RWPE2 (cell line): ENCODE measurements at places on chromosomes 16 and 17.

- H3K27ac ChIP-seq, result no peak overlapping the region
- H3K27me3 ChIP-seq, result no peaks in the 10 kb centered on the region
- no peak for DNase-seq
- H3K36me3 ChIP-seq, result no peaks in the 10 kb centered on the region
- peaks cover 22% of the 10 kb centered on the region for H3K4me1 ChIP-seq
Measured at GRCh38 chr17:11950771-11951519, 46.3 kb downstream of the ZNF18 start.

DNA sequence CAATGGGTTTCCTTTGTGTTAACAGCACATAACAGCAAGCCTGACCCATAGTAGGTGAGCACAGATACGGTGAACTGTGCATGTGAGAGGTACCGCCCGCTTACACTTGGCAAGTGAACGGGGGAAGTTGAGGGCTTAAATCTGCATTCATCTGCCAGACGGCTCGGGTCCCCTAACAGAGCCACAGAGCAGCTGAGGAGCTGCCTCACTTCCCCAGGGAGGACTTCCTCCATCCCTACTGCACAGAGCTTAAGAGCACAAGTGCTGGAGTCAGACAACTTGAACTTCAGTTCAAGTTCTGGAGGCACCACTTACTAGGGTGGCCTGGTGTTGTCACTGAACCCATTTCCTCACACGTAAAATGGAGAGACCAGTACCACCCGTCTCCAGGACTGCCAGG, 13.4 kb downstream of the RAB5C start:
- no peak overlapping the region for H3K27ac ChIP-seq
- H3K27me3 ChIP-seq, result no peaks in the 10 kb centered on the region
- no peak for DNase-seq
- peaks cover under 1% of the 10 kb centered on the region for H3K4me1 ChIP-seq

DNA sequence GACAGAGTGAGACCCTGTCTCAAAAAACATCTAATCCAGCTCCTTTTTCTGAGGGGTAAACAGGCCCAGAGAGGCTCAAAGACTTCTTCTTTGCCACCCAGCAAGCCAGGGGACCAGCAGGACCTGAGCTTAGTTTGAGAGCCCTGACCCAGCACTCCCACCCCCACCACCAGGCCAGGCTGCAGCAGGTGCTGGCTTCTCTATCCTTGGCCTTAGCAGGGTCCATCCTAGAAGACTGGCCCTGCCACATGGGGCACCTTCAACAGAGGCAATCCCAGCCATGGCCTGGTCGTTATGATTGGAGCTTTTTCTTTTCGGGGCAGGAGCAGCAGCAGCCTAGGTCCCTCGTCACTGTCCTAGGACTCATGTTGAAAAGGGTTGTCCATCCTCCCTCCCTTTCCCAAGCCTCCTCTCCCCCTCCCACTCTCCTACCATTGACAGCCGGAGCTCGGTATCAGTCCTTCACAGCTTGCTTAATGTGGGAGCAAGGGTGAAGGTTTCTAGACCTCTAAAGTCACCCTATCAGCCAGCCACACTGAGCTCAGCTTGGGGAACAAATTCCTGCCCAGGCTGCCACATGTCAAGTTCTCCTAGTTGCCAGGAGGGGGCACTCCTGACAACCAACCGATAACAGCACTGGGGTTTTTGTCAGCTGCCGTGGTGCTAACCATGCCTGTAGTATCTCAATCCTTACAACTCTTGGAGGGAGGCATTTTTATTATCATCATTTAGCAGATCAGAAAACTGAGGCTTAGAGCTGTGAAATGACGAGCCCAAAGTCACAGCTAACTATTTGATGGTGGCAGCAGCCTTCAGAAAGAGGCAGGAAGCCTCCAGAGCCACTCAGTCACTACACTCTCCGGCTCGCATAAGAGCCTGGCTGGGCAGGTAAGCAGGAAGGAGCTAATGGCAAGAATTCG, 11.2 kb downstream of the MRPL27 start:
- no peaks in the 10 kb centered on the region for H3K27me3 ChIP-seq
- peaks cover 31% of the 10 kb centered on the region for H3K36me3 ChIP-seq
- H3K4me3 ChIP-seq, result no peak overlapping the region
- no peaks in the 10 kb centered on the region for H3K4me1 ChIP-seq

- no peak for DNase-seq
- peaks cover 14% of the 10 kb centered on the region for H3K4me1 ChIP-seq
- H3K27ac ChIP-seq, result peak overlapping the region; percentile 51
- H3K36me3 ChIP-seq, result no peaks in the 10 kb centered on the region
Measured at GRCh38 chr16:66206363-66206762, 160.1 kb upstream of the CDH5 start.

GRCh38 chr17:16255481-16255921, 38.5 kb downstream of the PIGL start:
- H3K4me1 ChIP-seq, result peaks cover 2% of the 10 kb centered on the region
- no peak overlapping the region for H3K4me3 ChIP-seq
- H3K36me3 ChIP-seq, result no peaks in the 10 kb centered on the region
- DNase-seq, result no peak
- H3K27me3 ChIP-seq, result no peaks in the 10 kb centered on the region
- H3K27ac ChIP-seq, result no peak overlapping the region

- DNase-seq, result no peak
- no peak overlapping the region for H3K4me3 ChIP-seq
- no peaks in the 10 kb centered on the region for H3K27me3 ChIP-seq
- no peak overlapping the region for H3K27ac ChIP-seq
- peaks cover 5% of the 10 kb centered on the region for H3K4me1 ChIP-seq
Measured at GRCh38 chr16:12020009-12020408, 43.5 kb downstream of the SNX29 start.

GRCh38 chr17:6104956-6105648, 34.9 kb downstream of the WSCD1 start:
- no peaks in the 10 kb centered on the region for H3K4me1 ChIP-seq
- H3K36me3 ChIP-seq, result no peaks in the 10 kb centered on the region
- H3K27ac ChIP-seq, result no peak overlapping the region
- DNase-seq, result peak; percentile 29

DNA sequence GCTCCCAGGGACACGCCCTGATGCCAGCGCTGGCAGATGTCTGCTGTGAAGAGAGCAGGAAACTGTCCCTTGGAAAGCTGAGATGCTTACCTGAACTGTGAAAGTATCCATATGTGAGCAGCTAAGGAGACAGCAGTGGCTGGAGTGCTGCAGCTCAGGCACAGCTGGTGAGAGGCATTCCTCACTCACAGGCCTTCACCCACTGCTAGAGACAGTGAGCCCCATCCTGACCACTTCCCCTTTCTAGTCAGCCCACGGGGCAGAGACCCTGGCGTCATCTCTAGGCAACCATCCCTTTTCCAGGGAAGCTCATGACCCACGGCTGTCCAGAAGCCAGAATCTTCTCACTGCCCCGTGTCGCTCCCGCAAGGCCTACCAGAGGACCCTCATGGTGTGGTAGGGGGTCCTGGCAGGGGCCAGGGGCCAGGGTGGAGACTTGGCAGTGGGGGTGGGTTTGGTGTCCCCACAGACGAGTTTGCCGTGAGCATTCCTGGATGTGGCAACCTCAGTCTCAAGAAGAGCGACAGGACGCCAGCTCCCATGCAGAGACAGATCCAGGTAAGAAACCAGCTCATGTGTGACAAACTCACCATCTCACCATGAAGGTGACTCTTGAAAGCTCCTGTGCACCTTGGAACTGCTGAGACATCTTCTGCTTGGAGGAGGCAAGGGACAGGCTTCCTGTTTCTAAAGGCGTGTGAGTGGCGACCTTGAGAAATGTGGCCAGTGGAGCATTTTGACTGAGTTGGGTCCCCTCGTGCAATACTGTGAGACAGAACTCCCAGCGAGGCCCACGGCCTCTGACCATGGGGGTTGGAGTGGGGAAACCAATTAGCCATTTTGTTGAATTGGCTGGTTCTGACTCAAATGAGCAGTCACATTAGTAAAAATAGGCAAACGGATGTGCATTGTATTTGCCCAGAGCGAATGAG, at the start of gene SCIMP:
Gene SCIMP (minus strand): TSS at position 216 of the 932 bp plus-strand sequence. CDS start 105 bp downstream, at position 111.
- no peaks in the 10 kb centered on the region for H3K4me1 ChIP-seq
- DNase-seq, result no peak
- H3K4me3 ChIP-seq, result no peak within 1 kb of the TSS
- no peaks in the 10 kb centered on the region for H3K27me3 ChIP-seq
- H3K27ac ChIP-seq, result no peak within 1 kb of the TSS

GRCh38 chr16:86791287-86792035, 213.1 kb downstream of the FOXL1 start:
- H3K27ac ChIP-seq, result no peak overlapping the region
- H3K4me1 ChIP-seq, result no peaks in the 10 kb centered on the region
- H3K36me3 ChIP-seq, result no peaks in the 10 kb centered on the region
- H3K4me3 ChIP-seq, result no peak overlapping the region
- DNase-seq, result no peak

GRCh38 chr16:87141402-87141801, 175.8 kb downstream of the C16orf95 start:
- no peak overlapping the region for H3K27ac ChIP-seq
- H3K27me3 ChIP-seq, result no peaks in the 10 kb centered on the region
- no peaks in the 10 kb centered on the region for H3K36me3 ChIP-seq
- no peak for DNase-seq
- peaks cover 3% of the 10 kb centered on the region for H3K4me1 ChIP-seq

- no peaks in the 10 kb centered on the region for H3K27me3 ChIP-seq
- no peak for DNase-seq
- H3K36me3 ChIP-seq, result peaks cover 49% of the 10 kb centered on the region
- H3K4me3 ChIP-seq, result no peak overlapping the region
Measured at GRCh38 chr17:46072998-46073397, 73.9 kb downstream of the STH start.

DNA sequence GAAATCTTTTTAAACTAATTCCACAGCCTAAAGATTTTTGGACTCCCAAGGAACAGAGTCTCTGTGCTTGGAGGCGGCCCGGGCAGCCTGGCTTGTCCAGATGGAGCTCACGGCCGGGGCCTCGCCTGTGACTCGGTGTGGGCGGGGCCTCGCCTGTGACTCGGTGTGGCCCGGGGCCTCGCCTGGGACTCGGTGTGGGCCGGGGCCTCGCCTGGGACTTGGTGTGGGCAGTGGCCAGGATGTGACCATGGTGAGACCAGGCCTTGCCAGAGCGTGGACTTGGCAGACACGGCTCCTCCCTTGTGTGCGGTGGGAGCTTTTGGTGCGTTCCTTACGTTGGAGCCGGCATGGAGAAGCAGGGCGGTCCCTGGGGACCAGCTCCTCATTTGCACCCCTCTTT, 92.3 kb downstream of the METRNL start:
- DNase-seq, result peak; percentile 49
- no peak overlapping the region for H3K27ac ChIP-seq
- no peaks in the 10 kb centered on the region for H3K36me3 ChIP-seq
- no peaks in the 10 kb centered on the region for H3K27me3 ChIP-seq
- no peak overlapping the region for H3K4me3 ChIP-seq

GRCh38 chr16:69497876-69498596, 67.7 kb upstream of the NFAT5 start:
- H3K36me3 ChIP-seq, result no peaks in the 10 kb centered on the region
- H3K4me3 ChIP-seq, result no peak overlapping the region
- H3K27me3 ChIP-seq, result no peaks in the 10 kb centered on the region
- no peaks in the 10 kb centered on the region for H3K4me1 ChIP-seq

GRCh38 chr16:50835358-50836060, 93.6 kb downstream of the CYLD start:
- H3K27me3 ChIP-seq, result no peaks in the 10 kb centered on the region
- peaks cover 5% of the 10 kb centered on the region for H3K4me1 ChIP-seq
- no peak overlapping the region for H3K27ac ChIP-seq
- H3K4me3 ChIP-seq, result no peak overlapping the region
- H3K36me3 ChIP-seq, result no peaks in the 10 kb centered on the region
- no peak for DNase-seq

DNA sequence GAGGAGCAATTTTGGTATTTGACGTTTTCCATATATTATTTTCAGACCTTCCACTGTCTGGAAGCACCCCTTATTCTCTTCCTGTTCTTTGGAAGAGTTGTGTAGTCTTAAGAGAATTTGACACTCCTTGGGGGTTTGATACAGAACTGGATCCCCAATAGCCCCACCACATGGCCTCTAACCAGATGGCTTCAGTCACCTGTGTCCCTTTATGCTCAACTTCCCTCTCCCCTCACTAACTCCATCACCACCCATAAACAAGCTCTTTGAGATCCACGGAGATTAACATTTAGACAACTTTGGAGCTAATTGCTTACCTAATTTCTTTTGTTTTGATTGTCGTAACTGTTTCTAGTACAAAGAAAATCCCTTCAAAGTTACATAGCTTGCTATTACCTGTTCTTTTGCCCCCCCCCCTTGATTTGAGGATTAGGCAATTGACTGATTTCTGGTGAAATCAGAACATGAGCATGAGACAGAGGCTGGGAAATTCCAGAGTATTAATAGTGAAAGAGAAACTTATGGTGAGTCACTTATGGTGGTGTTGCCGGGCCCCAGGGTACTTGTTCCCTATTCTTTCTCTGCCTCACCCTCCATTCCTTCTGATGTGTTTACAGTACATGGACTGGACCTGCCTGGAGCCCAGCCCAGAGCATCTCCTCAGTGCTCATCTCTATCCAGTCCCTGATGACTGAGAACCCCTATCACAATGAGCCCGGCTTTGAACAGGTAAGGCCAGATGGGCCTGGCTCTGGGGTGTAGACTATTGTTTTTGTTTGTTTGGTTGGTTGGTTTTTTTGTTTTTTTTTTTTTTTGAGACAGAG, 7.5 kb downstream of the UBE2Z start:
- peak; percentile 86 for DNase-seq
- peak overlapping the region; percentile 70 for H3K27ac ChIP-seq
- peaks cover 98% of the 10 kb centered on the region for H3K36me3 ChIP-seq
- H3K27me3 ChIP-seq, result no peaks in the 10 kb centered on the region
- H3K4me1 ChIP-seq, result peaks cover 14% of the 10 kb centered on the region

DNA sequence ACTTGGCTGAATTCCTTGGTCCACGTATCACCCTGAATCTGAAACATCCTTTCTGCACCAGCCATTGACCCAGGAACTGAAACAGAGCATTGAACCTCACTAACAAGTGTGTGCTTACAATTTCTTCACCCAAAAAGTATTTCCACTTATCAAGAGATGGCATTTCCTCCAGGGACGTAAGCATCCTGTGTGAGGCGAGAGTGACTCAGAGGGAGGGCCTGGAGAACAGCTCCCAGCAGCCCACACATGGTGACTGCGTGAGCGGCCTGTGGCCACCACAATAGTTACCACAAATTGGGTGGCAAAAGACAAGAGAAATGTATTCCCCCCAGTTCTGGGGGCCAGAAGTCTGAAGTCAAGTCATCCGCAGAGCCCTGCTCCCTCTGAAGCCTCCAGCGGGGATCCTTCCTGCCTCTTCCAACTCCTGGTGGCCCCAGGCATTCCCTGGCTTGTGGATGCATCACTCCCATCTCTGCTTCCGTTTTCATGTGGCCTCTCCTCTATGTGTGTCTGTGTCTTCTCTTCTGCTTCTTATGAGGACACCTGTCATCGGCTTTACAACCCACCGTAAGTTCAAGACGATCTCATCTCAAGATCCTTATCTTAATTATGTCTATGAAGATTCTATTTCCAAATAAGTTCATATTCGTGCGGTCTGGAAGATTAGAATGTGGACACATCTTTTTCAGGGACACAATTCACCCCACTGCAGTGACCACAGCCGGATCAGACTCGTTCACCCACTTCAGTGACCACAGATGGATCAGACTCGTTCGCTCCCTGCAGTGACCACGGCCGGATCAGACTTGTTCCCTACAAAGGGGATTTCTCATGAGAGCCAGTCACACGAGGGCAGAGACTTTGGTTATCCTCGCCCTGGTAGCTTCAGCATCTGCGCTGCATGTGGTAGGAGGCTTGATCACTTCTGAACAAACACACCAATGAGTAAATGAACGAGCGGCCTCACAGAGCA, 122.6 kb upstream of the FOXF1 start:
- H3K27me3 ChIP-seq, result no peaks in the 10 kb centered on the region
- H3K4me1 ChIP-seq, result peaks cover 24% of the 10 kb centered on the region
- H3K36me3 ChIP-seq, result no peaks in the 10 kb centered on the region

GRCh38 chr16:15976225-15976812, 26.9 kb downstream of the ABCC1 start:
- H3K36me3 ChIP-seq, result peaks cover 27% of the 10 kb centered on the region
- H3K4me3 ChIP-seq, result no peak overlapping the region
- H3K27ac ChIP-seq, result peak overlapping the region; percentile 37
- DNase-seq, result no peak
- no peaks in the 10 kb centered on the region for H3K4me1 ChIP-seq
